T47D (cell line): ENCODE measurements at places on chromosomes 1 and 21.

DNA sequence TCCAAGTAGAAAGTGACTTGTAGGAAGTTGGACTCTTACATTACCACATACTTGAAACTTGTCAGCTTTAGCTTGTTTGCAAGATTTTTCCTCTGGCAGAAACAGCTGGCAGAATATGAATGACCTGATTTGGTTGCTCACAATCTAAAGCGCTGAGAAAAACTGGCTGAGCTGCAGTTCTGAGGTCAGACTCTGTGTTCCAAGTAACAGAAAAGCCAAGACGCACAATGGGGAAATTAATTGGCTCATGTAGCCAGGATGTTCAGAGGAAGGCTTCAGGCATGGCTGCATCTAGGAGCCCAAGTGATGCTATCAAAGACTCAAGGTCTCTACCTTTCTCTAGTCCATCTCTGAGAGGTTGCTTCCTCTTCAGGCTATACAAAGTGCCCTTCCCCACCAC, 27.0 kb downstream of the ALPL start:
- no peak for DNase-seq

DNA sequence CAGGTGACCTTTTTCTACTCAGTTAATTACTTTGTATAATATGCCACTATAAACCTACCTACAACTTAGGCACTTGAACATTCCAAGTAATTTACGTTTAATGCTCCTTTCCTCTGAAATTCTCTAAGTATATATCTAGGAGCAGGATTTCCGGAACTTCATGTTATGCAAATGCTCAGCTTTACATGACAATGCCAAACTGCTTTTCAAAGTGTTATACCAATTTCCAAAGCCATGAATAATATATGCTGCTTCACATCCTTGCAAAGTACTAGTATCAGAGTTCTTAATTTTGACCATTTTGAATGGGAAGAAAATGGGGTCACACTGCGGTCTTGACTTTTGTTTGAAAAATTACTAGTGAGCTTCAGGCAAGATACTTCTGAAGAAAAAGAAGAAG, 5.8 kb upstream of the XCL1 start:
- no peak for DNase-seq

DNA sequence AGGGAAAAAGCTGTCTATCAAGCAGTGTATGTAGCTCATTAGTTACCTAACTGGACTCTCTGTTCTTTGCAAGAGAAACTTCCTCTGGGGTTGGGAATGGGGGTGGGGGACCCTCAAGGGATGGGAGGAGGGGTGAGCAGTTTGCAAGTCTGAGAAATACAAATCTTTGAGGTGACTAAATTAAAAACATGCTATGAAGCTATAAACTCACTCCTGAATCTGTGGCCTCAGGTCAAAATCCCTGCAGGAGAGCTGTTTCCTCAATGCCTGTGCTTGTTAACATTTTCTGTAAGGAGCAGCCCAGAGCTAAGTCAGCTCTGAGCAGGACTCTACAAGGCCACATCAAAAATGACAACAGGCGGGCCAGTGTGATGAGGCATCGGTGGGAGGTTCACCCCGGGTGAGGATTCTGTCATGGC, 32.8 kb upstream of the PTPRC start:
- DNase-seq, result no peak

DNA sequence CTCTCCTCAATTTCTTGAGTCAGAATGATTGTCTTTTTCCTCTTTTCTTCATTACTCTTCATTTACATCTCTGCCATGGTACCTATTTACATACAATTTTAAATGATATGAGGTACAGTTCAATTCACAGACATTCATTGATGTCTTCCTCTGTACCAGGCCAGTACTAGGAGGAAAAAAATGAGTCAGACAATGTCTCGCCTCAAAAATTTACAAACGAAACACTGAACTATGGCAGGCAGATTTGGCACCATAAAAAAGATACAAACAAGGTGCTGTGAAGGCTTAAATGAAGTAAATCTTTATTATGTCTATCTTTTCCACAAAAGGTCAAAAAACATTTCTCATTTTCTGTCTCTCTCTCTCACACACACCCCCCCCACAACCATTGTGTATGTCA, 71.0 kb downstream of the RGS13 start:
- no peak for DNase-seq

GRCh38 chr1:4307911-4308545, 346.4 kb upstream of the AJAP1 start:
- no peak for DNase-seq

- DNase-seq, result no peak
Measured at GRCh38 chr1:214460304-214460916, 91.0 kb downstream of the PTPN14 start.

DNA sequence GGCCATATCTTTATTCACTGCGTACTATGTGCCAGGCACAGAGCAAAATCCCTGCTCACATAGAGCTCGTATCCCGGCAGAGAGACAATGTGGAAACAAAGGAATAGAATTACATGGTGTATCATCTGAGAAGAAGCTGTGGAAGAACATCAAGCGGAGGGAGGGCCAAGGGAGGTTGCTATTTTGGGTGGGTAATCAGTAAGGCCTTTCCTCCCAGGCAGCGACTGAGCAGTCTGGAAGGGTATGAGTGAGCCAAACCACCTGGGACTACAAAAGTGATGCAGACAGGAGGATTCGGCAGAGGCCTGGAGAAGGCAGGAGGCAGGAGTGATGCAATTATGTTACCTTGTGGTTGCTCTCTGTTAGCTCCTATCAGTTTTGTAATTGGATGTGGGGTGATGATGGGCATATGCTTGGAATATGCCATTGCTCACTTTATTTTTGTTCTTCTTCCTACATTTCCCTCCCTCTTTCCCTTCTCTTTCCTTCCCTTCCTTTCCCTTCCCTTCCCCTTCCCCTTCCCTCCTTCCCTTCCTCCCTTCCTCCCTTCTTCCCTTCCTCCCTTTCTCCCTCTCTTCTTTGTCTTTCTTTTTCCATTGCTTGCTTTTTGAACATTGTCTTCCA, 172.9 kb downstream of the DISC1 start:
- DNase-seq, result no peak

DNA sequence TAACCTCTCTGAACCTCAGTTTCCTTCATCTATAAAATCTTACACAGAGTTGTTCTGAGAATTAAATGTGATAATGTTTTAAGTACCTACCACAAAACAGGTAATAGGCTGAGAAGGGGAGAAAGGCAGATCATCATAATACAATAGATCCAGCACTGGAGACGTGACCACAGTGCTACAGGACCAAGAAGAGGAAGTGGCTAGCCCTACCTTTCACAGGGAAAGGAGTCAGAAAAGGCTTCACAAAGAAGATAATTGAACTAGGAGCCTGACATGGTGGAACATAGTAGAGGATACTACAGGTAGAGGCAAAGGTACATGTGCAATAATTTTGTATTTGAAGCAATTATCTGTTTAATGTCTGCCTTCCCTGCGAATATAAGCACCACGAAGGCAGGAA, 45.1 kb downstream of the ERI3 start:
- DNase-seq, result no peak

DNA sequence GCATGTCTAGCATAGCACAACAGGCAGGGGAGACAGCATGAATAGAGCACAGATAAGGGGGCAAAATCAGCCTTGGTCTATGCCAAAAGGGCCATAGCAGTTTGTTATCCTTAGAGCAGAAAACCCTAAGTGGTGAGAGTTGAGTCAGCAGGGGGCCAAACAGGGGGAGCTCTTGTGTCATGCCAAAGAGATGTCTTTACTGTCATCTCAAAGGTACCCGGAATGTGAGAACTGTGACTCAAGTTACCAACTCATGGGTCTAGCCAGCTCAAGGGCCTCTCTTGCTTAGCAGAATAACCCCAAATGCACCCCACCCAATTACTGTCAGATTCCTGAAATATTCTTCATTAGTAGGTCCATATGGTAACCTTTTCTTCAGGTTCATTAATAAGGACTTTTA, 45.9 kb upstream of the NRDC start:
- no peak for DNase-seq

GRCh38 chr1:234602334-234603220, 7.4 kb downstream of the IRF2BP2 start:
- peak; percentile 86 for DNase-seq

DNA sequence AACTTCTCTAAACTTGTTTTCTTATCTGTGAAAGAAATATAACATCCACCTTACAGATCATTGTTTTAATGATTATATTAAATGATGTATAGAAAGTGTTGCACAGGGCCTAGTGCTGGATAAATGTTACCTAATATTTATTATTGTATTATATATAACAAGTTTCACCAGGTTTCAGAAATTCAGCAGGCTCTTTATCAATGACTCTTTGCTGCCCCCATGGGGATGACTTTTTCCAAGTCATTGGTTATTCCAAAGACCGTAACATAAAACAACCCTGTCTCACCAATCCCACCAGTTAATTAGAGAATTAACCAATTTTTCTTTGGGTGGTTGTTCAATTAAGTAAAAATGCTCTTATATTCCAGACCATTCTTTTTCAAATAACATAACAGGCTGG, 7.3 kb upstream of the DEDD start:
- DNase-seq, result peak; percentile 67

GRCh38 chr1:112743174-112744008, 28.3 kb upstream of the PPM1J start:
- DNase-seq, result no peak

DNA sequence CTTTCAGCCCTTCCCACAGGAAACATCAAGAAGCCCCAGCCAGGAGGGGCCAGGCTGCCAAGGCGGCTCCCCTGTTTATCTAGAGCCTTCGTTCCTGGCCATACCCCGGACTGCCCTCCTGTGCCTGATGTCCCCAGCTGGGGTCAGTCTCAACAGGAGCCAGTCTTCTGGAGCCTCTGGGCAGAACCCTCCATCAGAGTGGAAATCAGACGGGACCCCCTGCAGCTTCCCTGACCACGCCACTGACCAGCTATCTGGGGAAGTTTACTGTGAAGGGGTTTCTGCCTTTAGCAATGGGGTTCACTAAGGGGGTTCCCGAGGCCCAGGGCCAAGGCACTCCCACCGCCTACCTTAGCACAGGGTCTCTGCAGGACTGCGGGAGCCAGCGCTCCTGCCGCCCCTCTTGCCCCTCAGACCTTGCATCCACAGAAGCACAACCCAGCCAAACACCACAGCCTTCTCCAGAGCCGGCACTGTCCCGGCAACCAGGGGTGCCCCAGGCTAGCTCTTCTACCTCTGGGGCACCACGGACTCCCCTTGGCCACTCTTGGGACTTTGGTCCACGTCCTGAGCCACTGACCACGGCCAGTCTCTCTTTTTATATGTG, 3.5 kb upstream of the MTFR1L start:
- no peak for DNase-seq

- peak; percentile 49 for DNase-seq
Measured at GRCh38 chr1:228226956-228227791, 19.3 kb downstream of the OBSCN start.

- DNase-seq, result no peak
Measured at GRCh38 chr1:39116116-39116607, 88.3 kb upstream of the MACF1 start.

- no peak for DNase-seq
Measured at GRCh38 chr1:163866564-163866963, 544.8 kb downstream of the NUF2 start.

DNA sequence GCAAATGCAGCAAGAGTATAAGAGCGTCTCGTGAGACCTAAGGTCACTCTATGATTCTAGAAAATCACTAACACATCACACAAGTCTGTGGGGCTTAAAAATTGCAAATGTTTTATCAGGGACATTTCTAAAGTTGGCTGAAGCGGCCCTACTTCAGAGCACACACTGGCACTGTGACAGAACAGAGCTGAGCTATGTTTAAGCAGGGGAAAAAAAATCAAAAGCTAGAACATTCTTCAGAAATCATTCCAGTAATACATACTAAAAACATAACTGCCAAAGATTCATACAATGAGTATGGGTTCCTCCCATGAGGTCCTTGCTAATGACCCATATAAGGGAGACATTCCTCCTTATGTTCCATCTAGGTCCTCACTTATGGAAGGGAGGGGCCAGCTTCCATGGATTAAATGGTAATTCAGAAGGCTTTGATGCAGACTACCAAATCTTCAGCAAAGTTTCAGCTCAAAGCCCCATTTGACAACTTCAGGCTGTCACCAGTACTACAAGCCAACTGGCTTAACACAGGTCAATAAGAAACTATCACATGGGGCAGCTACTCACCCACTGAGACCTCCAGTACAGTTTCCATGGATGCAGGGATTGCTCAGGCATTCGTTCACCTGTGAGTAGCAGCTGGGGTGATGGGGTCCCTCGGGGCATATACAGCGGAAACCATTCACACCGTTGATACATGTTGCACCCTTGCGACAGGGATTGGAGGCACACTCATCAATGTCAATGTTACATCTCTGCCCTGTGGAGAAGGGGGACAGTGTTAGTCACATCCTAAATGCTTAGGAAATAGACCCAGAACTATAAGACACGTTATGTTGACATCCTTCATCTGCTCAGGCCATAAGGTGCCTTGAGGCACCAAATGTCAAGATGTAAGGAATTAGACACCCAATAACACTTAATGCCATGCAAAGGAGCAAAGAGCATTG, 58.4 kb upstream of the ADAM30 start:
- DNase-seq, result no peak

- no peak for DNase-seq
Measured at GRCh38 chr1:182622901-182623528, 18.8 kb upstream of the RGS16 start.

- no peak for DNase-seq
Measured at GRCh38 chr1:234500269-234500668, 21.3 kb upstream of the TARBP1 start.

DNA sequence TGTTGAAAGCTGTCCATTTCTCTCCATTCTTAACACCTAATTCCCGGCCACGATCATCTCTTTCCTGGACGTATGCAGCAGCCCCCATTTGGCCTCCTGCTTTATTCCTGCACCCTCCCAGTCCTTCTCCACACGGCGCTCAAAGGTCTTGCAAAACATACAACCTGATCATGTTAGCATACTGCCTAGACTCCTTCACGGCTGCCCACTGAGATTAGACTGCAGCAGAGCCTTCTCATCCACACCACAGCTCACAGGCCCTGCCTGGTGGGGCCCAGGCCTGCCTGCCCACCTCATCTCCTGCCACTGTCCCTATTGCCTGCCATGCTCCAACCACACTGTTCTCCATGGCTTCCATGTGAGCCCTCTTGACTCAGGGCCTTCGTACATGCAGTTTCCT, 2.7 kb downstream of the GOLT1A start:
- DNase-seq, result no peak

GRCh38 chr21:17612023-17612564, 607 bp downstream of the BTG3 start:
- DNase-seq, result peak; percentile 16

DNA sequence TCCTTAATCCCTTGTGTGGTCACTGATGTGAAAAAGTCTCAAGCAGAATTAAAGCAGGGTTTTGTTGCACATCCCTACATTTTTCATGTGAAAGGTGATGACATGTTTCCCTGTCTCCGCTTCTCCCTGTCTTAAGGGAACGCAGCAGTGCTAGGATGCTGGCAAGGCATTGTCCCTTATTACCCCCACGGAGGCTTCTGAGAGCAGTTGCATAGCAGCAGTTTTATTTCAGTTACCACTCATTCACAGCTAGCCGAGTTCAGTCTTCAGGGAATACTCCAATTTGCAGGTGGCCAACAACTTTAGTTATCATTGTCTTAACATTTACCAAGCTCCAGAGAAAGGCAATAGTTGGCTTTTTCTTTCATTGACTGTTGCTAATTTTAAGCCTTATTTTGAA, 89.1 kb downstream of the CLEC20A start:
- no peak for DNase-seq

- DNase-seq, result no peak
Measured at GRCh38 chr1:87508247-87508787, 179.6 kb downstream of the LMO4 start.
